ENCODE measurements at places on chromosomes 7 and 10.

DNA sequence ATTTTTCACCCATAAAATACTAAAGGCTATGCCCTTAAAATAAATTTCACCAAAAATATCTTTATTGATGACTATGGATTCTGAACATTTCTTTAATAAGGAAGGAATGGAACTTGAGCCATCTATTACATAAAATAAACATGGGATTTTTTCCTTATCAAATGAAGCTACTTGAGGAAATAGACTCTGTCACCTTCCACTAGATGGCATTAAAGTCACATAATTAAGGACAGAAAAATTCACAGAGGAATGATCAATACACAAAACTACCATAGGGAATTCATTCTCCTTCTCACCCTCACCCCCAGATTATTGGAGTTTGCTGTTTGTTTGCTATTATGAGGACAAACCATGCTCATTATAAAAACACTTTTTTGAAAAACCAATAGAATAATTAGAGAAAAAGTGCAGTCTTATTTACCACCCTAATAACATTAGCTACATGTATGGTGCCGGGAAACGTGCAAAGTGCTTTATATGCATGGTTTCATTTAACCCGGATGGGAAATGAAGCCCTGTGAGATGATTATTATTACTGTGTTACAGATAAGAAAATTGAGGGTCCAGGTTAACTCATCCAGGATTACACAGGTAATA is 21.1 kb upstream of the FOXI2 start:
- no peak for DNase-seq

DNA sequence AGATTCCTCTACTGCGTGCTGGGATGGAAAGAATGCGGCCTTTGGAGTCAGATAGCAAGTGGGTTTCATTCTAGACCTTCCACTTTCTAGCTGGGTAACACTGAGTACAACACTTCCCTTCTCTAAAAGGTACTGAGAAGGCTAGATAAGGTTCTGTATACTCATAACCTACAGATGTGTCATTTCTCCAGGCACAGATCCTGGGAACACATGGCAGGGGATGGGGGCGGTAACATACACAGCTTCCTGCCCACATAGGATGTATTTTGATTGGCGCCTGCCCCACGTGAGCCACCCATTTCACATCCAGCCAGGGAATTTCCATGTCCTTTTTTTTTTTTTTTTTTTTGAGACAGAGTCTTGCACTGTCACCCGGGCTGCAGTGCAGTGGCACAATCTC is 31.8 kb downstream of the KLRG2 start:
- DNase-seq, result no peak

- no peak for DNase-seq
Measured at GRCh38 chr10:69069090-69070042, 18.5 kb upstream of the SRGN start.

DNA sequence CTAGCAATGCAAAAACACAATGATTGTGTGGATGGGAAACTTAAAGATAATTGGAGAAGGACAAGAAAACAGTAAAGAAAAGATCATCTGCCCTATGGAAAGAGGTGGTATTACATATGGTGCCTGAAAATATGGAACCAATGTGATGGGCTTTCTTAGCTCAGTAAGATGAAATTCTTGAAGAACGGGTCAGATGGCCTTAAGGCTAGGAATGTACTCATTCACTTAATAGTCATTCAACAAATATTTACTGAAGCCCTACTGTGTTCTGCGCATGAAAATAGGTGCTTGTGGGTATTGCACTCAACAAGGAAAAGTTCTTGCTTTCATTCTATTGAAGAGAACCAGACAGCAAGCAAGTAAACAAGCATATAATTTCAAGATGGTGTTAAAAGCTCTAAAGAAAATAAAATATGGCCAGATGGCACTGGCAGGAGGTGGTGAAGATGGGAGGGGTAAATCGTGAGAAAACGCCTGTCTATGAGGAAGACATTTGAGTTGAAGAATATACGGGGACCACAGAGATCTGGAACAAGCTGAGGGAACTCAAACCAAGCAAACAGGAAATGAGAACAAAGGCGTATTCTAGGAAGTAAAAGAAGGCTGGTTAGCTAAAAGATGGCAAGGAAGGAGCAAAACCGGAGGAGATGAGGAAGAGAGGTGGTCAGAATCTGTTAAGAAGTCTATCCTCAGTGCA is 179.7 kb downstream of the ANK3 start:
- no peak for DNase-seq

DNA sequence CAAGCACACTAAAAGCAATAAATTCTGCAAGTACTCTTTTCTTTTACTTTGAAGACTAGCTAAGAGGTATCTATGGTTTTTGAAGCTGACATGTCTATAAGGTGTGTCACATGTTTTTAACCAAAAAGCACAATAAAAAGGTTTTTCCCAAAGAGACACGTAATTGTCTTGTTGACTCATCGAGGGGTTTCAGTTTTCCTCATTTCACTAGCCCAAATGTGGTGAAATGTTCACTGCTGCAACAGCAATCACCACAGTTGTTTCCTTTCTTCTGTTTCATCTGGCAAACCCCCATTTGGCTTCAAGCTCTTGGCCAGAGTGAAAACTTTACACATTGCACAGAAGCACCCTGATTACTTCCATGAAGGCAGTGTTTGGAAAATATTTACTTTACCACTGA is 3.8 kb upstream of the HOXA4 start:
- DNase-seq, result no peak

DNA sequence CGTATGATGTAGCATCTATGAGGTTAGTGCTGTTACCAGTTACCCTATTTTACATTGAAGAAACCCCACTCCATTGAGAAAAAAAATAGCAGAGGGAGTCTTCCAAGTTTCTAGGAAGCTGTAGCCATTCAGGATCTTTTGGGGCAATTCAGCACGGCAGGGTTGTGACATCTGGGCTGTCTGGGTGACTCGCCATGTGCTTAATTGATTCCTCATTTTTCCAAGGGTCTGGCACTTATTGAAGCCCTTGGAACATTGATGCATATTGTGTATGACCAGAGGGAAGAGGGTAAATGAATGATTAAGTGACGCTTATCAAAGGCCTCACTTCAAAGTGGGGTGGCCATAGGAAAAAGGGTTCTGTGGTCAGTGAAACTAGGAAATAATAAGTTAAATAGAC is 248.7 kb downstream of the ARHGAP12 start:
- no peak for DNase-seq

- peak; percentile 71 for DNase-seq
Measured at GRCh38 chr10:1048349-1048731, 579 bp downstream of the IDI1 start.

DNA sequence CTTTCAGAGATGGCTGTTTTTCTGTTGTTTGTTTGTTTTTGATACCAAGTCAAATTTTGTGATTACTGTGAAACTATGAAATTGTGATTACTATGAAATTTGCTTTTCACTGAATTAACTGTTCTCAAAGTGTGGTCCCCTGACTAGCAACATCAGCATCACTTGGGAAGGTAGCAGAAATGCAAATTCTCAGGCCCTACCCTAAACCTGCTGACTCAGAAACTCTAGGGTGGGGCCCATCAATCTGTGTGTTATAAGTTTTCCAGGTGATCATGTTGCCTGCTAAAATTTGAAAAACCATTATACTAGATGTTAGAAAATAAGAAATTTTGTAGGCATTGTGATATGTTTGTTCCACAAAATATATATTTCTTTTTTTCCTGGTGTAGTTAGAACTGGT is 1.2 kb downstream of the IFIT1B start:
- DNase-seq, result no peak

DNA sequence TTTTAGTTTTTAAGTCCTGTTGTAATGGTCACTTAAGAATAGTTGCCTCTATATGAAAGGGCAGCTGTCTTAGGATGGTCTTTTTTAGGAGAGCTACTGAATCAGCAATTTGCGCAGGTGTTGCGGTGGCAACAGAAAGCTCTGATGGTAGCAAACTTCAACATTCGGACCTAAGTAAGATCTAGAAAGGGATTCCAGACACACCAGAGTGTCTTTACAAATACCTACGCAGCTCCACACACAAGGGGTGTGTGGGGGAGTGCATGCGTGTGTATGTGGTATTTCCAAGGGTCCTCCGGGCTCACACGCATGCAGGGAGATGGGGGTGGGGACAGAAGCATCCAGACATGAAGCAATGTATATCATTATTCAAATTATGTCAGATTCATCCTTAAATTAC is 438.6 kb upstream of the MGMT start:
- no peak for DNase-seq

DNA sequence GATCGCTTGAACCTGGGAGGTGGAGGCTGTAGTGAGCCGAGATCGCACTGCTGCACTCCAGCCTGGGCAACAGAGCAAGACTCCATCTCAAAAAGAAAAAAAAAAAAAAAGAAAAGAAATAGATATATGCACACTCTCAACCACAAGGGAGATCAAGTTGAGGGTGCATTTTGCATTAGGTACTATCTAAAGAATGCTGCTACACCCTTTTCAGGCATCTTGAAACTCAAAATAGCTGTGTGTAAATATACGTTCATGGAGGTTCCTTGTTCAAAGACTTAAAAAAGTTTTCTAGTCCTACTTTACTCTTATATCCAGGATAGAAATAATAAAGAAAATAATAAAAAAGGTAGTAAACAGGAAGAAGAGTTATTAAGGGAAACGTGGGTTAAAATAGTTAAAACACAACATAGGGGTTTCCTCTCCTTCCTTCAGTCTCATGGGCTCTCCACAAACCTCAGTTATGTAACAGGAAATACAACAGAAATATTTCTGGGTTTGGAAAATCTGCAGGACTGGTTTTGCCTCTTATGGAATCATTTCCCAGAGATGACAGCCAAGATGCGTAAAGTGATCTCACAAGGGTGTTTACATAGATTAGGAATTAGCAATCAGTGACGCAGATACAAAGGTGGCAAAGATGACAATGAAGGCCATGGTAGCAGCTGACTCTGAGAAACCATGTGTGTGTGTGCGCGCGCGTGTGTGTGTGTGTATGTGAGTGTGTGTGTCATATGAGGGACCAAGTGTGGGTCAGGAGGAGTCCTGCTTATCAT is 15.1 kb downstream of the STEAP4 start:
- DNase-seq, result no peak

GRCh38 chr10:93255546-93255945 is 181.9 kb downstream of the CYP26A1 start:
- DNase-seq, result no peak

DNA sequence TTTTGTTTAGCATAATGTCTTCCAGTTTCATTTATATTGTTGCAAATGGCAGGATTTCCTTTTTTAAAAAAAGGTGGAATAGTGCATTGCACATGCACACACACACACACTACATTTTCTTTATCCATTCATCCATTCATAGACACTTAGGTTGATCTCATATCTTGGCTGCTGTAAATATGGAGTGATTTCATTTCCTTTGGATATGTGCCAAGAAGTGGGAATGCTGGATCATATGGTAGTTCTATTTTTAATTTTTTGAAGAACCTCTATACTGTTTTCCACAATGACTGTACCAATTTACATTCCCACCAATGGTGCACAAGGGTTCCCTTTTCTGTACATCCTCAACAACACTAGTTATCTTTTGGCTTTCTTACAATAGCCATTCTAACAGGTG is 68.9 kb downstream of the EBLN1 start:
- no peak for DNase-seq

GRCh38 chr10:26860102-26860442 is 686 bp downstream of the ABI1 start:
- DNase-seq, result peak; percentile 58

DNA sequence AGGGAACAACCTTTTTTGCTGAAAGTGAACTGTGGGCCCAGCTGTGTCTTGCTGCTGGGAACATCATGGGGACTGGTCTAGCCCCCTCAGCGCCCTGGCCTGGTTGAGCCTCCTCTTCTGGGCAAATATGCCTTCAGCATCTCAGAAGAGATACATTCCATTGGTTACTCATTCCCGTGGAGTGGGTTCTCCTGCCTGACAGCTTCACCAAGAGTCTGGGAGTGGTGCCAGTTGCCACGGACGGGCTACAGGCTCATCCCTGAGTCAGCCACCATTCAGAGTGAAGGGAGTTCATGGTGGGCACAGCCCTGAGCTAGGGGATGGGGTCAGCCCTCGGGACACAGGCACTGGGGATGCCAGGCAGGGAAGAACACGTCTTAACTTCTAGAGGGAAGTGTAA is 81.9 kb downstream of the RAMP3 start:
- no peak for DNase-seq
